ENCODE measurements at places on chromosomes 2 and 18.

- DNase-seq = no peak
These were observed 59.6 kb upstream of the ZFP36L2 start for GRCh38 chr2:43285987-43286386.

DNA sequence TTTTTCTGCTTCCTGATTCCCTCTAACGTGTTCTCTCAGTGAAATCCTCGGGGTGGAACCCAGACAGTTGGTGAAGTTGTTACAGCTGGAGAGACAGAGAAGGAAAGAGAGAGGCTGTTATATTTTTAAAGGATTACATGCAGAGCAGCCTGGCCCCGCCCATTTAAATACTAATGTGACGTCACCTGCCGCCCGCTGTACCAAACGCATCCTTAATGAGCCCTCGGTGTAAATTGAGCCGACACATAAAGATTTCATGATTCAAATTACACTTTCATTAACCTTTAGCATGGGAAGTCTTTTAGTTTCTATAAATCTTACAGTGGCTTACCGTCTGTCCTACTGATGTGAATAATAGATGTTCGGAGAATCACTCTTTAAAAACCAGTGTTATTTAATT, 164.0 kb upstream of the SIX3 start:
- no peak for DNase-seq

- DNase-seq = no peak
These were observed 238.1 kb downstream of the SEPTIN10 start for GRCh38 chr2:109375656-109376055.

DNA sequence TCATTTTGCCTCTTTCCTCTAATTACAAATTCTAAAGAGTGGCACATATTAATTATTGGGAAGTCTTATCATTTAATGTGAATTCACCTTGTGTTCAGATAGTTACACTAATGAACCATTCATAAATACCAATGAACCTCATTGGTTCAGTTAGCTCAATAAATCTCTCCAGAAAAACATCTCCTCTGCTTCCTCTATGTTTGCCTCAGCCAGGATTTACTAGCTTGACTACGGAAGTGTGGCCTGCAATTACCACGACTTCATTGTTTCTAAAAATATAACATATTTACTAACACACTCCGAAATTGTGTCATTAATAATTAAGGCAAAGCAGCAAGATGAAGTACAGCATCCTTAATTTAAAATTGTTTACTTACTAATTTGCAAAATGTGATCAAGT, 103.3 kb downstream of the PLA2R1 start:
- no peak for DNase-seq

- DNase-seq = no peak
These were observed 307.5 kb downstream of the TCF4 start for GRCh38 chr18:55280503-55280902.

DNA sequence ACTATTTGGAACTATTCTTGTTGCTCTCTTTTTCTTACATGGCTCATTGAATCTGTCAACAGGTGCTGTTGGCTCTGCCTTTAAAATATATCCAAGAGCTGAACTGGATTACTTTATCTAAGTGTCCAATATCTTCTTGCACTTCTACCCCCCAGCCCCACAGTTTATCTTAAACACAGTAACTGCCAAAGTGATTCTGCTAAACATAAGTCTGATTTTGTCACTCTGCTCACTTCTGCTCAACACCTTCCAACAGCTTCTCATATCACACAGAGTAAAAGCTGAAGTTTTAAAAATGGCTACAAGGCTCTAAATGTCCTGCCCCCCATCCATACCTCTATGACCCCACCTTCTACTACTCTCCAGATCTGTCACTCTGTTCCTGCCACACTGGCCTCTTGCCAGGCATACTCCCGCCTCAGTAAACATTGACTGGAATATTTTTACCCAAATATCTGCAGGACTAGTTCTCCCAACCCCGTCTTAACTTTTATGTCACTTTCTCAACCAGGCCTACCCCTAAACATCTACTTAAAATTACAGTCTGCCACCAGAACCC, 130.7 kb downstream of the CCDC148 start:
- DNase-seq = no peak

DNA sequence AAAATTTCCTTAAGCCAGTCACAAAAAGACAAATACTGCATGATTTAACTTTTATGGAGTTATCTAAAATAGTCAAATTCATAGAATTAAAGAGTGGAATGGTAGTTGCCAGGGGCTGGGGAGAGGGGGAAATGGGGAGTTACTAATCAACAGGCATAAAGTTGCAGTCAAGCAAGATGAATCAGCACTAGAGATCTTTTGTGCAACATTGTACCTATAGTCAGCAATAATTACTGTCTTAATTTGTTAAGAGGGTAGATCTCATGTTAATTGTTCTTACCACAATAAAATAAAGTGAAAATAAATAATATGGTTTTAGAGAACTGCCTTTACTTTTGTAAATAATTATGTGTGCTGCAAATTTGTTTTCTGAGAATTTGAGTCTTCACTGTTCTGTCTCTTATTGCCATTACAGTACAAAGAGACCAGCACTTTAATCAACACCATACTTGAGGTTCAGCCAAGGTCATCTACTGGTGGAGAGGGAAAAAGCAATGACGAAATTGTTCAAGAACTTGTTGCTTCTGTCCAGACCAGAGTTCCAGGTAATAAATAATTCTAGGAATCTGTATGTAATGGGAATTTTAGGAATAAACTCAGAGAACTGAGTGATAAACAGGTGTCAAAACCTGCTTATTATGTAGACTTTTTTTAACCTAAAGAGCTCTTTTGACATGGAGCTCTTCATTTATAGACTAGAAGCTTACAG, 75.5 kb downstream of the TRABD2A start:
- DNase-seq = no peak

GRCh38 chr2:195535911-195536522, 121.0 kb upstream of the SLC39A10 start:
- no peak for DNase-seq

DNA sequence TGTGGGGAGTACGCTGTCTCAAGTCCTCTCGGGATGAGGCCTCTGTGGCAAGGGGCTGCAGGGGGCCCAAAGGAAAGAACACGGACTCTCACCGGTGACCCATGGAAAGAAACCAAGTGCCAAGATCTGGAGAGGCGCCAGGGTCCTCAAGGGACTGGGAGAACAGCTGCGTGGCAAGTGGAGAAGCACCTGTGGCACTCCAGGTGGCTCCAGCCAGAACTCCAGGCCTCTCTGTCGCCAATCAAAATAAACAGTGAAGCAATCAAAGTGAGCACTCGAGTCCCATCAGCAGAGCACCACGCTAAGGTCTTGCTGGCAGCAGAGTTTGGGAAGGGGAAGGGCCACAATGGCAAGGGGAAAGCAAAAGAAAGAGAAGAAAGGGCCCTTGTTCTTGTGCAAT, 54.7 kb downstream of the BCL2 start:
- DNase-seq = no peak

DNA sequence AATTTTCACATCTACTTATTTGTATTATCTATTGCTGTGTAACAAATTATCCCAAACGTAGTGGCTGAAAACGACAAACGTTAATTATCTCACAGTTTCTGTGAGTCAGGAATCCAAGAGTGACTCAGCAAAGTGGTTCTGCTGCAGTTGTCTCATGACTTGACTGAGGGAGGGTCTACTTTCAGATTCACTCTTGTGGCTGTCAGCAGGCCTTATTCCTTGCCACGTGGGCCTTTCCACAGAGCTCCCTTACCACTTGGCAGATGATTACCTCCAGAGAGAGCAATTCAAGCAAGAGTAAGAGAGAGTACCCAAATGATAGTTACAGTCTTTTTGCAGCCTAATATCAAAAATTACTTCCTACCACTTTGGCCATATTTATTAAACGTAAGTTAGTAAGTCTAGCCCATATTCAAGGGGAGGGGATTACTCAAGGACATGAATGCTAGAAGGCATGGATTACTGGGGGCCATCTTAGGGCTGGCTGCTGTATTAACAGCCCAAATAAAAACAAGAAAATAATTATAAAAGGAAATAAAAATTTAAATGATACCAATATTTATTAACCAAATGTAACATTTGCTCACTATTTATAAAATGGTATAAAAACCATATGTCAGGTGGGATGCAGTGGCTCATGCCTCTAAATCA, 48.7 kb upstream of the NBEAL1 start:
- DNase-seq = peak; percentile 7

DNA sequence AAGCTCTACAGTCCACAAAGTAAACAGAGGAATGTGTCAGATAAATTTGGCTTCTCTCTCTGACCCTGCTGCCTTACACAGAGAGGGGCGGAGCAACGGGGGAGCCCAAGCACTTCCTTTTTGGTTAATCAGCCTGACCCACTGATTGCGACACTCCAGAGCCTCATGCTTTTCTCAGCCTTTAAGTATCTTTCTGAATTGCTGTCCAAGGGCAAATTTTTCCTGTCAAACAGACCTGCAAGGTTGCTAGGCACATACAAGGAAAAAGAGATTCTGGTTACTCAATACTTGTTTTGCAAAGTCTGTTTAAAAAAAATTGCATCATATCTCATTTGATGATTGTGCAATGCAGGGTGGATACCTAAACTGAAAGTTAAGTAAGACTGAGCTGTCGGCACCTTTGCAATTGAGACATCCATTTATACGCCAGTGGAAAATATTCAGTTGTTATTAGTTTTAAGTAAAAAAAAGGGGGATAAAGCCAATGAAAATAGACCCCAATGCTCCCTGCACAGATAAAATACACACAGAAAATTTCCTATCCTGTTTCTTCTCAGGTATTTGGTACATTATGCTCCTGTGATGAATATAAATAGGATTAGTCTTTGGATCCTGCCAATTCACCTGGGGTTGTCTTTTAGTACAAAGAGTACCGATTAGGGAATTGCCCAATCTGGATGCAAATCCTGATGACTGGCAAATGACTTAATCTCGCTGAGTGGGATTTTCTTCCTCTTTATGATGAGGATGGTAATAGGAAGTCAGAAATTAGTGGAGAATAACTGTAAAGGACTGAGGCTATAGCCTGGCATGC, 260.2 kb upstream of the TRIB2 start:
- peak; percentile 96 for DNase-seq

GRCh38 chr18:10412933-10413332, 41.5 kb upstream of the APCDD1 start:
- peak; percentile 84 for DNase-seq

GRCh38 chr18:23384778-23385736, 68.0 kb upstream of the RIOK3 start:
- no peak for DNase-seq

GRCh38 chr18:59033359-59033758, 106.3 kb upstream of the SEC11C start:
- DNase-seq = no peak

- no peak for DNase-seq
These were observed 221.5 kb upstream of the SMAD7 start for GRCh38 chr18:49172246-49172645.

DNA sequence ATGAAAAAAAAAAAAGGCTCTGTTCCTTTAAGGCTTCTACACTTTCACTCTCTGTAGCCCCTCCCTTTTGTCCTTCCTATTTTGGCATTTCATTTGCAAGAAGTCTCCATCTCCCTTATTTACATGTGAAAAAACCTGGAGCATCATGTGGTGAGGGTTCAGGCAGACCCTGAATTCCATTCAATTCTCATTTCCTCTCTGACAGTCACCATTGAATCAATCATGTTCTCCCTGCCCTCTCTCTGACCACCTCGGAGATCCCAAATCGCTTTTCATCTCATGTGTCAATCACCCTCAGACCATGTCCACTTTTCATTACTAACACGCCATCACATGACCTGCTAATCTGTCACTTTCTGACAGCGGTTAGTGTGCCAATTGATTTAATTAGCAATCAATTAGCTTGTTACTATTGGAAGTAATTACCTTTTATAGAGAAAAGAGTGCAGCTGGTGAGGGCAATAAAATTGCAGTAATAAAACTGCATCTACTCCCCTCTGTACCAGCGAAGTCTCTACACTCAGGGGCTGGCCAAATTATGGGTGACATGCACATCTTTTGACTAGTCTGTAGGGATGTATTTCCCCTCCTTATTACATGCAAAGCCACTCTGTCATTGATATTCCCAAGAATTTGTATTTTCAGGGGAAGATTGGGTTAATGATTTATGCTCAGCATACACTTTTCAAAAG, 317.4 kb downstream of the EN1 start:
- DNase-seq = no peak

DNA sequence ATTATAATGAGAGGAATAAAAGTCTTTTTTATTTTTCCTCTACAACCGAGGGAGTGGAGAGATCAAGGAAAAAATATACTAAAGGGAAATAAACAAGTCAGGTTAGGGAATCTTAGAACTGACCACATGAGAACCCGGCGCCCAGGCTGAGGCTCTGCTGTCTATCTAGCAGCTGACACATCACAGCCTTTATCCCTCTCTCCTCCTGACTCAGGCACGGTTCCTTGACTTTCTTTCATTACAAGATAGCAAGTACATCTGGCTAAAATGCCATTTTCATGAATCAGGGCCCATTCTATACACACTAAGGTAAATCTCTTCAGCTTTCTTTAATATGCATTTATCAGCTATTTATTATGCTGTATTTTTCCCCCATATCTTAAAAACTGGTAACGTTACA, 296.0 kb downstream of the TMX3 start:
- no peak for DNase-seq

GRCh38 chr18:32770666-32771168, 2.1 kb downstream of the KLHL14 start:
- DNase-seq = no peak

GRCh38 chr2:72623481-72623880, 202.4 kb downstream of the EXOC6B start:
- DNase-seq = no peak

Data from RWPE1 (cell line).